ENCODE measurements at places on chromosomes 7 and 10.

DNA sequence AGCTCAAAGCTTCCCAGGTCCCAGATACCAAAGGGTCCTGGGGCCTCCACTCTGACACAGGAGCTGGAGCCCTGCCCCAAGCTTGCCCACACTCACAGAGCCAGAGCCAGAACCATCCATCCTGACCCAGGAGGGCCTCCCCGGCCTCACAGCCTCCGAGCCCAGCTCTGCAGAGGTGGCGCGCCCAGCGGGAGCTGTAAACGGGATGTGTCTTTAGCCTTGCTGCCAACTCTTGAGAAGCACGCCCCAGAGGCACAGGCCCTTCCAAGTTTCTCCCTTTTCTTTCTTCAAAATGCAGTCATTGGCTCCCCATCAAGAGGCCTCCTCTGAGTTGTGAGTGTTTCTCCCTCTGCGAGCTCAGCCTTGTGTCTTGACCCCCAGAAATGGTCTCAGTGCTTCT, 75.0 kb downstream of the PDGFA start:
- H3K4me1 ChIP-seq: no peaks in the 10 kb centered on the region
- no peak overlapping the region for H3K27ac ChIP-seq
- no peaks in the 10 kb centered on the region for H3K36me3 ChIP-seq
- no peaks in the 10 kb centered on the region for H3K27me3 ChIP-seq

- no peak overlapping the region for H3K4me3 ChIP-seq
- H3K27me3 ChIP-seq: no peaks in the 10 kb centered on the region
- no peak for DNase-seq
- no peak overlapping the region for H3K27ac ChIP-seq
These were observed 70.6 kb downstream of the CCDC71L start for GRCh38 chr7:106590209-106590816.

GRCh38 chr10:88880282-88881076, 434 bp downstream of the STAMBPL1 start:
- H3K36me3 ChIP-seq: no peaks in the 10 kb centered on the region
- peak overlapping the region; percentile 91 for H3K27ac ChIP-seq
- DNase-seq: peak; percentile 80
- H3K4me1 ChIP-seq: peaks cover 21% of the 10 kb centered on the region
- H3K4me3 ChIP-seq: peak overlapping the region; percentile 86
- H3K27me3 ChIP-seq: no peaks in the 10 kb centered on the region

GRCh38 chr10:131081786-131082185, 229.7 kb downstream of the TCERG1L start:
- H3K4me1 ChIP-seq: no peaks in the 10 kb centered on the region
- no peak overlapping the region for H3K27ac ChIP-seq
- no peak overlapping the region for H3K4me3 ChIP-seq
- no peaks in the 10 kb centered on the region for H3K36me3 ChIP-seq
- DNase-seq: no peak

GRCh38 chr10:109993551-109994330, 14.0 kb upstream of the ADD3 start:
- H3K27me3 ChIP-seq: no peaks in the 10 kb centered on the region
- peaks cover 22% of the 10 kb centered on the region for H3K4me1 ChIP-seq
- no peak for DNase-seq
- no peak overlapping the region for H3K4me3 ChIP-seq
- no peaks in the 10 kb centered on the region for H3K36me3 ChIP-seq

GRCh38 chr7:119132436-119132835, 907.9 kb downstream of the ANKRD7 start:
- no peak overlapping the region for H3K4me3 ChIP-seq
- DNase-seq: no peak

Data from CD14-positive monocyte (primary cell).